SK-N-DZ (cell line): ENCODE measurements at places on chromosomes 4 and X.

DNA sequence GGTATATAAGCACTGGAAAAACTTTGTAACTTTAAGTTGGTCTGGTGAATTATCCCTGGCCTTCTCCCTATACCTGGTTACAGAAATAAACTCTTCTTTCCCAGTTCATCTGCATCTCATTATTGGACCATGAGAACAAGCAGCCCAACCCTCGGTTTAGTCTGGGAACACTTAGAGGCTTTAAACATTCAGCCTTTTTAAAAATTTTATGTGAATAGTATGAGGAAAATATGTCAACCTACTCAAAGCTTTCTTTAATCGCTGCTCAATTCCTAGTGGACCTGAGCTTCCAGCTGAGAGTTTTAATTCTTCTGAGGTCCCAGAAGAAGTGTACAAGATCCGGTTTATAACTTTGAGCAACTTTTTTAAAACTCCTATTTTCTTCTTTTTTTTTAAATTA is 358.6 kb upstream of the NOCT start:
- no peak for DNase-seq

DNA sequence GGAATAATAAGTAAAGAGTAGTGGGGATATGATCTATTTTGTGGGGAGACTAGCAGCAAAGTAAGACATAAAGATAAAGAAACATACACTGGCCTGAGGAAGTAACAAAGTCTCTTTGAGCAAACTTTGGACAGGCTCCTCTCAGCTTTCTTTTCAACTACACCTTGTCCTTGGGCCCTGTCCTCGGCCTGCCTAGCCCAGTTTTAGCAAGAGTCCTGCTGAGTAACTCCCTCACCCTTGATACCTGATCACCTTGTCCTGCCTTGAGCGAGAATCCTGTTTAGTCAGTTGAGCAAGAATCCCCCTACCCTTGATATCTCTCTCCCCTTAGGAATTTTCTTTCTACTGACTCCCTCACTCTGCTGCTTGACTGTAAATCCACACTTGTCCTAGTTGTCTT is 11.5 kb downstream of the HNRNPH2 start:
- no peak for DNase-seq

GRCh38 chr4:3874525-3875110 is 108.4 kb downstream of the ADRA2C start:
- no peak for DNase-seq

DNA sequence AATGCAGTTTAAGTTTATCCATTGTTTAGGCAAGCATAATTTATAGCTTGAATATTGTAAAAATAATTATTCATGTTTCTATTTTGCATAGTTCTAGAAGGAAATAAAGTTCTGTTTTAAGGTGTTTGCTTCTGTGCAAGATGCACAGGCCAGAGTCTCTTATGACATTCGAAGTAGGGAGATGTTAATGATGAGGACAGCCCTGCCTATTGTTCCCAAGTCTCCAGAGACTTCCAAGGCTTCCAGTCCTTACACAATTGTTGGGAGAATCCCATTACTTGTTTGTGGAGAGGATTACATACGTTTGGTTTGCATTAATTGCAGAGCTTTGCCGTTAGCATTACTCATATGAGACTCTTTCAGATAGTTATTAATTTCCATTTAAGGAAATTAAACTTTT is 96.2 kb upstream of the ANK2 start:
- DNase-seq, result no peak

DNA sequence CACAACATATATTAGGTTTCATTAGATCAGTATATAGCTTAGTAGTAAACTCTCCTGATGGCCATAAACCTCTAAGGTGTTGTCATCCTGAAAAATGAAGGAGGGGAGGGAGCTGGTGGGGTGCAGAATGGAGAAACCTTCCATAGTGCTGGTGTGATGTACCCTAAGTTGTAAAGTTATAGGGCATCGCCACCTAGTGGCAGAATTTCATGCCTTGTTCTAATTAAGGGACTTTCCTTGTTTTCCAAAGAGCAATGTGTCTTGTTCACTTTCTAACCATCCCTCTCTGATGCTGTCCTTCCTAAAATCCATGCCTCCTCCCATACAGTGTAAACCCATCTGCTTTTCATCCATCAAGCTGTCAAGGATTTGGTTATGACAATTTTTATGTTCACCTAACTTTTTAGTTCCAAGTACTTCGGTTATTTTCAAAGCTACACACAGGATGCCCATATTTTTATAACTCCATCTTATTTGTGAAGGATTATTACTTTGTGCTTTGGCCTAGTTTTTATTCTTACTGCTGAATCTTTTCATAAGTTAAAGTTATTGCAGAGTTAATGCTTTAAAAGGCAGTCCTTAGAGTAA is 4.5 kb downstream of the NBDY start:
- peak; percentile 54 for DNase-seq

DNA sequence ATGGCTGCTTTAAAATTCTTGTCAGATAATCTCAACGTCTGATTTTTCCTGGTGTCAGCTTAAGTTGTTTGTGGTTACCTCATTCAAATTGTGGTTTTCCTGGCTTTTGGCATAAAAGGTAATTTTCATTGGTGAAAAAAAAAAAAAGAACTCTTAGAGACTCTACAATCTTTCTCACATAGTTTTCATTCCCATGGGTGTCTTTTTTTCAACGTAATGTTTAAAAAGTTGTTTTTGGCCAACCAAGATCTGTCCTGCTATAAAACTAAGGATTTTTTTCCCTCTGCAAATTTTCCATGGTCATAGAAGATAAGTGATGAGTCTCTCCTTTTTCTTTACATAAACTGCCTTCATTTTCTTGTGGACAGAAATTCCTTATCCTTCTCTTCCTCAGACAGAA is 28.9 kb upstream of the RPS6KA6 start:
- DNase-seq, result no peak

DNA sequence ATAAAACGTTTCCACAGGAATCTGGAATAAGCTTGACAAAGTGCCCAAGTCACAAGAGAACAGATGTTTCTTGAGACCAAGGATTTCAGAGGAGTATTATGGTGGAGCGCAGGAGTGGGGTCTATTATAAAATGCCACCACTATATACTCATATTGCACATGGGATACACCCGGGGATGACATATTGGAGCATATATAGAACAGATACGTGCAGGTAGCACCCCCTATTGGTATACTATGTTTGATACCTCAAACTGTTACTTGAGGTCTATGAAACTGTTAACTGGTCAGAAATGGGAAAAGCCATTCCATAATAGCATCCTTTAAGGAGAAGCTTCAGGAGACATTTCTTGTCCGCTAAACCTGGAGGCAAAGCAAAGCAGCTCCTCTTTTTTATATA is 86.0 kb downstream of the PCYT1B start:
- no peak for DNase-seq

DNA sequence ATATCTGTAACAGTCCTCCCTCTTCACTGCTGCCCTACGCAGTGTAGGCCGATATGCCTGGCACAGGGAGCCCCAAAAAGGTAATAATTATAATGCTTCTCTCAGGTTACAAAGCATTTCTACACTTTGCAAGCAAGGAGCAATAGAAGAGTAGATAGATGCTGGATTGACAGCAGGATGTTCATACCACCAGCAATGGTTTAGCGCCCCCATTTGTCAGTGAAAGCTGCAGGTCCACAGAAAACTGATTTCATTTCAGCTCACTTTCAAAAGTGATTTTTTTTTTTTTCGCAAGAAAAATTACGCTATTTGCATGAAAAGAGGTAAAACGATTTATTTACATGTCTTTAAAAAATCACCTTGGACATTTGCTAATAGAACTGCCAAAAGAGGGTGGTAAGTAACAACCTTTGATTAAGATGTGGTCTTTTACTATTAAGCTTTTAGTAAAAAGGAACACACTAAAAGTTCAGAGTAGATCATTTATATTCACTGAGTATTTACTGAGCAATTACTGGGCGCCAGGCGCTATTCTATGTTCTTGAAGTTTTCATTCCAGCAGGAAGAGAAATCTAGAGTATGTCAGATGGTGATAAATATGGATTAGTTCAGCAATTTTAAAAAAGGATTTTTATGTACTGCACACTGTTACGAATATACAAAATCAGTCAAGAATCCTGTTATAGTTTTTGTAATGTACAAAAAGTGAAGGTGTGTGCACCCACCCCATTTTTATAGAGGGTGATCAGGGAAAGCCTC is 34.4 kb downstream of the HPF1 start:
- DNase-seq, result no peak

GRCh38 chr4:53128231-53128630 is 237.6 kb downstream of the SCFD2 start:
- DNase-seq, result no peak

DNA sequence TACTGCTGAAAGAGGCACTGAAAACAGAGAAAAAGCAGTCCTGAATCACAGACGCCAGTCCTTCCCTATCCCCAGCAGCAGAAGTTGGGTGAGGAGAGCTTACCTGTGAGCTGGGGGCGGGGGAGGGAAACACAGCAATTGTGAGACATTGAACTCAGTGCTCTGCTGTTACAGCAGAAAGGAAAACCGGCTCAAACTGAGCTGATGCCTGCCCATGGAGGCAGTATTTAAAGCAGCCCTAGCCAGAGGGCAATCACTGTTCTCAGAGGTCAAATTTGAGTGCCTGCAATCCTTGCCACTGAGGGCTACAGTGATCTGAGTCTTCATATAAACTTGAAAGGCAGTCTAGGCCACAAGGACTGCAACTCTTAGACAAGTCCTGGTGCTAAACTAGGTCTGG is 220.7 kb downstream of the GRXCR1 start:
- no peak for DNase-seq

DNA sequence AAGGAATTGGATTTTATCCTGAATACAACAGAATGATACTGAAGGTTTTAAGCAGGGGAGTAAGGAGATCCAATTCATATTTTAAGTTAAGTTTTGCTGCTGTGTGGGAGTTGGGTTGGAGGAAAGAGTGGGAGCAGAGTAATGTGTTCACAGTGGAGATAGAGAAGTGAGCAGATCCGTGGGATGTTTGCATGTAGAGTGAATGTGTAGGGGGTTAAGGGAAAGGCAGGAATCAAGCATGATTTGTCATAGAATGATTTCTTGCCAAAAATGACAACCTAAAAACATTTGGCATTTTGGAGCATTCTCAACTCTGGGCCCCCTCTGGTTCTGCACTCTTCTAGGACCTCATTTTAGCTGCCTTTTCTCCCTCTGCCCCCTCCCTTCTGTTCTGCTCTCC is 76.6 kb downstream of the ARHGAP10 start:
- no peak for DNase-seq

DNA sequence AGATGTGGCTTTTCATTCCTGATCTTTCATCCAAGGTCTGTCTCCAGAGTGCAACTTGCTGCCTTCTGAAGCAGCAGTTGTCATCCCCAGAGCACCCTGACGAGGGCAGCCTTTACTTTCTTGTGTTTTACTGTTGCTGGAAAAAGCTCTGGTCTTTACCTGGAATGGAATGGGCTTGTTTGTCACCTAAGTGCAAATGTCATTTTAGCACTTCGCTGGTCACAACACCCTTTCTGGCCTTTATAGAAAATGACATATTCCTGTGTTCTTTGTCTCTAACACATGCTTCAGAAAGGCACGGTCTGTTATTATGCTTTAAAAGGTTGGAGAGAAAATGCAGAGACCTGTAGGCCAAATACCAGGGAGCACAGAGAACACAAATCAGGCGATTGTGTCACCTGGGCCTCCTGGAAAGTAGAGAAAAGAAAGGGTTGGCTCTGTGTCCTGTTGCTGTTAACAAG is 332.7 kb upstream of the IGFBP7 start:
- DNase-seq, result peak; percentile 57

DNA sequence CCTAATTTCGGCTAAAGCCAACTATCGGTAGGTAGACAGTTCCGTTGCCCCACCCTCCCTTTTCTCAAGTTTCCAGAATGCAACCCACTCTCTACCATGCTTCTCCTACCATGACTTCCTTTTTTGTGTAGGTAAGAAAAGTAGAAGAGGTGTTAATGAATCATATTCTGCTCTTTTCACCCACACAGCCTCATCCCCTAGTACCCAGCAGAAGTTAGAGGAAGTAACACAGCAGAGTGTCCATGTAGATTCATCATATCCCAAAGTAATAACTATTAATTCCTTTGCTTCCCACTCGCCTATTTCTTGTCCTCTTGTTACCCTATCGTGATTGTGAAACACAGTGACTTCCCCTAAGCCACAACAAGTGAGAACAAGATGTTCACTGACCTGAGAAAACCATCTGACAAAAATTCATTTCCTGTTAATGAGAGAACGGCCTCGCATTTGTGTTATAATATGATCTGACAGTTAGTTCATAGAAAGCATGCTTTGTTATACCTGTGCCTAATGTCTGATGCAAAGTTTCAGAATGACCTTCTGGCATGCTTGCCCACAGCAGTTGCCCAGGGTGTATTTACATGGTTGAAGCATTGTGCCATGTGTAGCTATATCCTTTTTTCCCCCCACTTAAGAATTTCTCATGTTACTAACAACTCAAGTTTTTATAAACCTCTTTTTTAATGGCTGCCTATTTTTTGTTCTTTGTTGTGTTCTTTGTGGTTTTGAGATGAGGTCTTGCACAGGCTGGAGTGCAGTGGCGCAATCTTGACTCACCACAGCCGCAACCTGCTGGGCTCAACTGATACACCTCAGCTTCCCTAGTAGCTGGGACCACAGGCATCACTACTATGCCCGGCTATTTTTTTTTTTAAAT is 185.6 kb downstream of the RAP1GDS1 start:
- DNase-seq, result no peak

GRCh38 chr4:8829584-8829983 is 42.1 kb downstream of the HMX1 start:
- no peak for DNase-seq

DNA sequence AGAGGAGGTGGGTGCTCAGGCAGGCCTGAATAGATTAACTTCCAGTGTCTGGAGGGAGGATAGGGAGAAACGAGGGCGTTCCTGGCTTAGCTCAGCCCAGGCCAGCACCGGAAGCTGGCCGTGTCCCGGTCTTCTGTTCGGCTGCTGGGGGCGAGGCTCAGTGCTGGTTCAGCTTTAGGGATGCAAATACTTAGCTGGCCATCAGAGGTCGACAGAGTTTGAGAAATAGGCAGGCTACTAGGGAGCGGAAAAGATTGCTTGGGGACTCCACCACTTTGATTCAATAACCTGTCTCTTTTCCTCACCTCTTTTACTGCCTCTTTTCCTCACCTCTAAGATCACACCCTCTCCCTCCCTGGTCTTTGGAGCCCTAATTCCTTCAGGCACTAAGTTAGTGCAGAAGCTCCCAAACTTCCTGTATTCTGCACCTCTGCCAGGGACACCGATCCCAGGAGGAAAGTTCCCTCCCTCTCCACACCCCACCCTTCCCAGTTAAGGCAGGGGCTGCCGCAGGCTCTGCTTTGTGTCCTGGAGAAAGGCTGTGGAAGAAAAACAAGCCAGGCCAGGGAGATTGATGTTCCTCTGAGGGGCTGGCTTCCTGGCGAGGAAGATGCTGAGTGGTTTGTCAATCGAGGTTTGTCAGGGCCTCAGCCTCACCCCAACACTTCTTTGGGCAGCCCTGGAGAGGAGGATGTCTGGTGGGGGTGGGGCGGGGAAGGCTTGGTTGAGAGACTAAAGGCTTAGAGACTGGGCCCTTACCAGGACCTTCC is 6.0 kb upstream of the EFNB1 start:
- DNase-seq, result peak; percentile 44

- no peak for DNase-seq
These were observed 128.5 kb downstream of the NFKB1 start for GRCh38 chr4:102629673-102630072.

- DNase-seq, result no peak
These were observed 52.4 kb upstream of the HPSE start for GRCh38 chr4:83387012-83387411.
